Activated T-helper 1 cell treated with anti-CD3 and anti-CD28 coated beads, Interleukin-12 subunit alpha, Interleukin-12 subunit beta, Interleukin-2, Interleukin-4 antibody, amounts not matched to agents 30 ng/mL and 10 ng/mL and 1 ng/mL, durations not matched to agents 14 hours and 24 hours and 36 hours (primary cell): ENCODE measurements at places on chromosomes 12 and 14. TPM values are rescaled to one million over a fixed set of nuclear protein-coding genes. Genes with fewer than 3 reads are reported as not detected.

Gene ABCC9
- not detected in 2 replicates for total RNA-seq

Gene PLEK2
- total RNA-seq, result 0.57 and 1.5 TPM in 2 replicates

Gene LRCOL1
- total RNA-seq, result not detected in 2 replicates

Gene GDF11
- 14.2 and 15.2 TPM in 2 replicates for total RNA-seq

Gene SHMT2
- total RNA-seq, result 276 and 280 TPM in 2 replicates

Gene INHBC
- 0.15 TPM in 1 of 2 replicates, not detected in the other for total RNA-seq

Gene DHH
- total RNA-seq, result 0.10 TPM in 1 of 2 replicates, not detected in the other

Gene IL22
- total RNA-seq, result 3.4 TPM in 2 replicates

Gene FSCB
- not detected in 2 replicates for total RNA-seq
